ENCODE measurements at places on chromosomes 6 and 20. TPM values are rescaled to one million over a fixed set of nuclear protein-coding genes. Genes with fewer than 3 reads are reported as not detected.

RAD21L1 gene
- not detected for total RNA-seq

UST gene
- 27.7 TPM for total RNA-seq

PRSS16 gene
- total RNA-seq = 5.5 TPM

GABRR1 gene
- not detected for total RNA-seq

SLC52A3 gene
- 1.3 TPM for total RNA-seq
